ENCODE measurements at places on chromosomes 5 and 9.

- DNase-seq = no peak
These were observed 25.8 kb downstream of the LHX3 start for GRCh38 chr9:136179101-136179616.

DNA sequence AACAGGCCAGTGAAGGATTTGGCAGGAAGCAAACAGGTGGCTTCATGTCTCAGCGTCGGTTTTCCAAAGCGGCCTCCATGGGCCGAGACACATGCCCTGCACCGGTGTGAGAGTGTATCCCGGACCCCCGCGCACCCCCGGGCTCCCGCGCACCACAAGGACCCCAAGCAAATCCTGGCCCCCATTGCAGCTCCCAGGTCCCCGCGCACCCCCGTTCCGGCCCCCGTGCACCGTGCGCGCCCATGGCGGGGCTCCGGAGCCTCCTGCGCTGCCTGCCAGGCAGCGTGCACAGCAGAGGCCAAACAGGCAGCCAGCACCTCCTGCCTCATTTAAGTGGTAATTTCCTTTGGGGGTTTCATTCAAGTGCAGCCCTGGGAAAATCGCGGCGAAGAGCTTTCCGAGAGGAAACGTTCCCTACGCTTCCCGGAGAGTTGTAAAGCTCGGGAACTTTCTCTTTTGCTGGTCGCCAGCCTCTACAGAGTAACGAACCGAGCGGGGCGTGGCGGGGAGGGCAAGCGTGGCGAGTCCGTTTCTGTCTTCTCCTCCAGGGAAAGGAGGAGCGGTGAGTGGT, 145.5 kb upstream of the SLC24A2 start:
- DNase-seq = no peak

GRCh38 chr9:18910916-18911315, 122.1 kb downstream of the SAXO1 start:
- DNase-seq = no peak

DNA sequence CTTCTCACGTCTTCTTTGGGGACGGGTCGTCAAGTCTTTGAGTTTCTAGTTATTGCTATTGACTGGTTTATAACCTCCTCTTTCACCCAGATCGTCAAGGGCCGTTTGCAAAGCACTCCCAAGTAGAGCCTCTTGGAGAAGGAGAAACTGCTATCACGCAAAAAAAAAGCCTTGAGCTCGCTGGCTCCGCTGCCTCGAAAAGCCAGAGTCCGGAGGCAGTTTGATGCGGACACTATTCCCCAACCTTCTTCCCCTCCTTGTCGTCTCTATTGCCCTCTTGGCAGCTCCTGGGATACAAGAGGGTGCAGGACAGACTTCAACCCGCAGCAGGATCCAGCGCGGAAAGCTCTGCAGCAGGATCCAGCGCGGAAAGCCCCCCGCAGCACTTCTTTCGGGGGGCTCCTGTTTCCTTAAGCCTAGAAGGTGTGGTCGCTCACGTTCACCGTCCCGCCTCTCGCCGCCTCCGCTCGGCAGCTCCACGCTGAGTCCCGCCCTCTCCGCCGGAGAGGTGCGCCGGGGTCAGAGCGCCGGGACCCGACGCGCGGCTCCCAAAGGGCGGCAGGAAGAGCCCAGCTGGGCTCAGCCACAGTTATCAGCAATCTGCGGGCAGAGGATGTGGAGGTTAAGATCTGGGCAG, at the start of gene PCDHAC1:
Gene PCDHAC1, plus strand, starts transcription at position 494 of the 637 bp plus-strand sequence. CDS start 594 bp downstream, outside the sequence.
- no peak for DNase-seq

GRCh38 chr5:139385061-139386049, 2.3 kb upstream of the SLC23A1 start:
- no peak for DNase-seq

GRCh38 chr5:101080462-101081240, 177.6 kb upstream of the ST8SIA4 start:
- no peak for DNase-seq

DNA sequence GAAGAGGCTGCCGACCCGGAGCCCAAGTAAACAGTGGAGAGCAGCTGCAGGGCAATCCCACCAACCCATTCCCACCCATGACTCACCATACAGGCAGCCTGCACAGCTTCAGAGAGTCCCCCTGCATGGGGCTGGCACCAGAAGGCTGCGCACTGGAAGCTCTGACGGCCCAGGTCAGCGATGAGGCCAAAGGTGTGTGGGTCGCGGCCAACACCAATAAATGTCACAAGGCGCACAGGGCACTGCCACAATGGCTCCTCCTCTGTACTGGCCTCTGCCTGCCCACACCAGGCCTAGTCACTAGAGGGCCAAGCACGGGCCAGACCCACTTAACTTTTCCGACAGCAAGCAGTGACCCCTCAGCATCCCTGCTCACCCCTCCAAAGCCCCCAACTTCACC, 3.0 kb upstream of the SRA1 start:
- no peak for DNase-seq

GRCh38 chr9:111957856-111958631, 61.4 kb downstream of the UGCG start:
- no peak for DNase-seq

DNA sequence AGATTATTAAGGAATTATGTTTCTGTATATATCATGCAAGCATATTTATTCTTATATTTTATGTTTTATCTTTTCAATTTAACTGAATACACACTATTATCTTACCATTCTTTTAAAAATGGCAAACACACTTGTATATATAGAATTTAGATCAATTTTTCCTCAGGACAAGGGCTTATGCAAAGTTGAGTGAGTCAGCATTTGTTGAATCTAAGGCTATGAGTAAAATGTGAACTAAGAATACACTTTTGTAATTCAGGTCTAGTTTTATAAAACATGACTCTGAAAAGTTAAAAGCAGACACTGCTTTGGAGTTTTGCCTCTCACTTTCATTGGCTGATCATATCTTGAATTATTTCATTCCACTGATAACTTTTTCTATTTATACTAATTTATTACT, 127.8 kb downstream of the FOCAD start:
- DNase-seq = no peak

DNA sequence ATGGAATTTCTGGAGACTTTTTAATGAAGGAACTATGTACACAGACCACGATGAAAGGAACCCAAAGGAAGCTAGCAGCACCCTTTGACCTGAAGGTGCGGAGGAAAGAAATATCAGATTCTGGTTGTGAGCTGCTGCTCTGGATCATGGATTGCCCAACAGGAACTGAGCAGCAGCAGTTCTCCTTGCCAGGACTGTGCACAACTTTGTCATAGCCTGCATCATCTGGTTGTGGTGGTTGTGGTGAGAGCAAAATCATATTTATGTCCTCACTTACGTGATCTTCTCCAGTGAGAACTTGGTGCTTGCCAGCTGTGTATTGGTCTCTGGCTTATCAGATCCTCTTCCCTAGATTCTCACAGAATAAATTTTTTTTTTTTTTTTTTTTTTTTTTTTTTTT, 70.7 kb upstream of the LPAR1 start:
- no peak for DNase-seq

- DNase-seq = no peak
These were observed 8.0 kb upstream of the GRHPR start for GRCh38 chr9:37414503-37414943.

DNA sequence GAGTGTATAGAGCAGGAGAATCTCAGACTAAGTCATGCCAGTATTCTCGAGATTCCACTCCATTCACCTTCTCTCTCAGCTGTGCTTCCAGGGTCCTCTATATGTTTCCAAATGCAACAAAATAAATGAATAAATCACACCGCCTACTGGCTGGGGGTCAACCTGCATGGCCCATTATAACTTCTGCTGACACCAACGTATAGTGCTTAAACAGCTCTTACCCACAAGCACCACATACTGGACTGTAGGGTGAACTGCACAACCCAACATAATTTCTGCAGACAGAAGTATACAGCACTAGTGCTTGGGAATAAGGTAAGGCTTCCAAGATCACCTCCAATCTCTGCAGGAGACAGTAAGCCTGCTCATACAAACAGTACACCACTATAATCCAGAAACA, 33.1 kb upstream of the HTR4 start:
- DNase-seq = no peak

- DNase-seq = no peak
These were observed 233.8 kb downstream of the SEMA6A start for GRCh38 chr5:116340799-116341198.

DNA sequence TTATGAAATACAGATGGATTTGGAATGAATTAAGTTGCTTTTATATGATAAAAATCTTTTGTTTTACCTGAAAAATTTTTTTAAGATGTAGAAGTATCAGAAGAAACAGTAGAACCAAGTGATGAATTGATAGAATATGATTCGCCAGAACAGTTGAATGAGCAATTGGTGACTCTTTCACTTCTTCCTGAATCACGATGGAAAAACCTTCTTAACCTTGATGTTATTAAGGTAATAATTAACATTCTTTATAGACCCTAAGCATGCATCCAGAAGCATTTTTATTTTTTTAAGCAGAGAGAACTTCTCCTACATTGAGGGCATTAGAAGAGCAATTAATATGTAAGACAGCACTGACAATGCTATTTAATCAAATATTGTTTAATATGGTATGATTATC, 28.8 kb downstream of the WDR36 start:
- no peak for DNase-seq

GRCh38 chr5:58922461-58923171, 339.7 kb downstream of the RAB3C start:
- DNase-seq = no peak

- DNase-seq = no peak
These were observed 138.9 kb downstream of the FBN2 start for GRCh38 chr5:128399111-128399510.

GRCh38 chr5:107456281-107456715, 214.4 kb downstream of the EFNA5 start:
- no peak for DNase-seq

DNA sequence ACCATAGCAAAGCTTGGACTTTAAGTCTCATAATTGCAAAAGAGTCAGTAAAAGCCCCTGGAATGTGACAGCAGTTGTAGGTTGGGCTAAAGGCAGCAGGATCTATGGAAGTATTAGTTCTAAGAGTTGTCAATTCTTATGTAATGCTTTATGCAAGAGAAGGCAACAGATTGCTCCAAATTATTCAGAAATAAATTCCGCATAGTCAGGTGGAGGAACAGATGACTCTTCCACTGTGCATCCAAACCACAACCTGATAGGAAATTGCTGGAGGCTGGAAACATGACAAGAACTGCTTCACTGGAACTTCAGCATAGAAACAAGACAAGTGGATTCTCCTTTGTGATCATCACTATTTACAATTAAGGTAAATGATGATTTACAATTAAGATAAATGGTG, 101.0 kb downstream of the STARD4 start:
- no peak for DNase-seq

- no peak for DNase-seq
These were observed 5.6 kb upstream of the SEC24A start for GRCh38 chr5:134642931-134643530.

DNA sequence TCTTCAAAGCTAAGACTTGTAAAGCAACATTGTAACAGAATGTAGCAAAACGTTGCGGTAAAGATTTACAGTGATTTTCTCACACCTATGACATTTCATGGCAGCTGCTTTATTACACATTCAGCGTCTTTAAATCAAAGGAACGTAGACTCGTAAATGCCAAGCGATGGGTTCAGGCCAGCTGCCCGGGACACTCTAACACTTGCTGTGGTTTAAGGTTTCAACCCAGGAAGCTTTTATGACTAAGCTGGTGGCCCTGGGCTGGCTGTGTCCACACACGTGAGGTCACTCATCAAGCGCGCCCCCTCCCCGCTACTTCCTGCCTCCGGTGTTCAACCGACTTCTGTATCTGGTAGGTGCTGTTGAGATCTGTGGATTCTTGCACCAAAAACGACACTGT, 2.5 kb downstream of the SLC6A18 start:
- no peak for DNase-seq

DNA sequence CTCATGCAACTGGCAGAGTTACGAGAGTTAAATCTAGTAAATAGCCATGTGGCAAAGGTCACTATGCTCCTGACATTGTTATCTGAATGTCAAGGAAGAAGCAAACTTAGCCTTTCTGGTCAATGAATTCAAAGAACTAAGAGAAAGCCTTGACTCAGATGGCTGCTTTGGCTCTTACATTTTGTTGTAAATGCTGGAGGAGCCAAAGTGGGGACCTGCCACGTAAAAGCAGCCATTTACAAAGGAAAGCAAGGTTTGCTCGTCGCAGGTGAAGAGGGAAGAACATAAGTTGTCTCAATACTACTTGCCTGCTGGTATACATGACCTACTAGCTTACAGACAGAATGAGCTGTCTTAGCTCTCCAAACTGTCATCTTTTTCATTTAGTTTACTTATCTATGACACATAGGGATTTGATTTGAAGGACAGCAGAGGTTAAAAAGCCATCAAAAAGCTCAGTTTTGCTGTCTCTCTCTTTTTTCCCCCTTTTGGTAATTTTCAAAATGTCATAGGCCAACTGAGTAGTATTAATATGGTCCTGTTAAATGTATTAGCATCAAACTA, 1052.8 kb upstream of the DMAC1 start:
- no peak for DNase-seq

GRCh38 chr5:72210888-72211678, 103.8 kb downstream of the MAP1B start:
- no peak for DNase-seq

DNA sequence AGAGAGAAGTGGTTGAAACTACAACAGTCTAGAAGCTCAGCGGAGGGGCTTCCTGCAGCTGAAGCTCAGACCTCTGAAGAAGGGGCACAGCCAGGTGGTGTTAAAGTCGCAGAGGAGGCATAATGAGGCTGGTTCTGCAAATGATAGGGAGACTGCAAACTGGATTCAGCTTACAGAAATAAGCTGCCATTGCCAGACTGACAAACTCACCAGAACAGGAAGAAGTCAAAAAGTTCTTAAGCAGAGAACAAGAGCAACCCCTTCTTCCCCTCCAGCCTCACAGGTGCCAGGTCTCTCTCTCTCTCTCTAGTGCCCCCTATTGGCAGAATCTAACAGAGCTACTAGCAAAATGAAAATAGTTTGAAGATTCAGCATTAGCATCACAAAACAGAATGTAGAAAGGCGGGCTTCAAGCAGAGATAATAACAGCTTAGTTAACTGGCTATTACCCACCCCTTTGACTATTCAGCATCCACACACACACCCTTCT, 76.7 kb downstream of the GRAMD2B start:
- DNase-seq = no peak

- no peak for DNase-seq
These were observed 121.0 kb downstream of the JAKMIP2 start for GRCh38 chr5:147661541-147661940.

DNA sequence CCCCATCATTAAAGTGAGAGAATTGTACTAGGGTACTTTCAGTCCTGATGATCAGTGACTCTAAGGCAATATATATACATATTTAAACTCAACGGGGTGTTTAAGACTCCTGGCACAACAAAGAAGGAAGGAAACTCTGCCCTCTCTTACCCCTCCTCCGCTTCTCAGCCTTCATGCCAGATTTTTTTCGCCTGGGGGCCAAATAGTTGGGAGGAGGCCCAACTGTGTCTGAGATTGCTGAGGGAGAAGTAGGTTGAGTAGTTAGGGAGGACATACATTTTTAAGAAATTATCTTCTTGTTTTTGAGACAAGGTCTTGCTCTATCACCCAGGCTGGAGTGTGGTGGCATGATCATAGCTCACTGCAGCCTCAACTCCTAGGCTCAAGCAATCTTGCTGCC, 127.7 kb upstream of the SHB start:
- DNase-seq = no peak

DNA sequence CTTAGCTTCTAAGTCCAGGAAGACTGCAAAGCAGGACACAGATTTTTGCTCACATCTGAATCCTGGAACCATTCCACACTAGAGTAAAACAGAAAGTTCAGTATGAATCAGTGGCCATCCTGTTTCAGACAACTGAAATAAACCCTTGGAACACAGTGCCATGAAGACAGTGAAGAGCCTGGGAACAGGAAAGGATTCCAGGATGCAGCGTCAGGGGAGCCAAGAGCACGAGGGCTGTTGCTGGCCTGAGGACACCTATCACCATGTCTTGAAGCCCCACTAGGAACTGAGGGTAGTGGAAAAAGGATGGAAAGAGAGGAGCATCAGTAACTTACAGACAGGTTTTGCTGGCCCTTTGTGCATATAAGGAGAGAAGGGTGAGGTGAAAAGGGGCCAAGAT, 115.3 kb upstream of the FSTL4 start:
- no peak for DNase-seq

All from stimulated activated CD8-positive, alpha-beta memory T cell treated with anti-CD3 and anti-CD28 coated beads, Interleukin-4, amount 100 ng/mL, for 4 hours (primary cell).